ENCODE measurements at places on chromosomes 5 and 9.

DNA sequence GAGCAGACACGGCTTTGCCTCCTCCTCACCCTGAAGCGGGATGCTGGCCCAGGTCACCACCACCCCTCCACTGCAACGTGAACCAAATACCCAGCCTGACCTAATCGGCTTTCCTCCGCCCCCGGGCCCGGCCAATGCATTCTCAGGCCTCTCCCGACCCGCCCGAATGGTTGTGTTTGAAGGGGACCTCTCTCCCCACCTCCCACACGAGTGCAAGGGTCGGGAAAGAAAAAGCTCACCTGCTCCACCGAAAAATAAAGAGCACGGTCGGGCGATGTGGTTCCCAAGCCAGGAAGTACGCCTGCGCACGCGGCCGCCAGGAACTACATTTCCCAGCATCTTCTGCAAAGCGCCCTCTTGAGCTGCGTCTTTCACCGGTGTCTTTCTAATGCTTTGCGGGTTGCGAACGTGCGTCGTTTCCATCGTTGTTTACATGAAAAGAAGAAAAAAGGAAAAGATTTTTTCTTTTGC, at the start of gene ZNF883:
ZNF883 (minus strand) TSS at position 282 of the 471 bp plus-strand sequence.
- peak; percentile 58 for DNase-seq

GRCh38 chr5:7382588-7382987, 13.3 kb upstream of the ADCY2 start:
- no peak for DNase-seq

DNA sequence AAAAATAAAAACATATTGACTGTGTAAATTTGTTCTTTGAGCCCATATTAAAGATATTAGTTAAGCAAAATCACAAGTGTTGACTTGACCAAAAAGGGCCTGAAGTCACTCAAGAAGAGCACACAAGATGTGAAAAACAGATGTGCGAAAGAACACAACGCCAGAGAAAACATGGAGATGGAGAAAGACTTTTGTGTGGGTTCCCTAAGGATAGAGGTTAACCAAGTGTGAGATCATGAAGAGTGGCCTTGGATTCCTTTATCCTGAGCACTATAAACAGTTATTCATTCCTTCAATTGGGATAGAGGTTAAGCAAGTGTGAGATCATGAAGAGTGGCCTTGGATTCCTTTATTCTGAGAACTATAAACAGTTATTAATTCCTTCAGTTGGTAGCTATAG, 361.8 kb downstream of the CDH18 start:
- DNase-seq, result no peak

- DNase-seq, result no peak
Measured at GRCh38 chr5:62574599-62574998, 4.0 kb upstream of the LRRC70 start.

Measured in right renal pelvis (tissue), 4 donors.